HTR-8/SVneo (cell line): ENCODE measurements at places on chromosomes 2 and 18.

- no peak for DNase-seq
Observed at GRCh38 chr2:15768615-15769014, 171.7 kb upstream of the MYCN start.

GRCh38 chr2:240794178-240794721 lies 25.8 kb downstream of the KIF1A start:
- DNase-seq, result no peak

- DNase-seq, result no peak
Observed at GRCh38 chr2:46534589-46534988, 55.2 kb downstream of the TMEM247 start.

GRCh38 chr18:76347341-76347740 lies 147.7 kb downstream of the ZNF516 start:
- DNase-seq, result no peak

- no peak for DNase-seq
Observed at GRCh38 chr2:48619526-48619925, 1.9 kb downstream of the GTF2A1L start.

DNA sequence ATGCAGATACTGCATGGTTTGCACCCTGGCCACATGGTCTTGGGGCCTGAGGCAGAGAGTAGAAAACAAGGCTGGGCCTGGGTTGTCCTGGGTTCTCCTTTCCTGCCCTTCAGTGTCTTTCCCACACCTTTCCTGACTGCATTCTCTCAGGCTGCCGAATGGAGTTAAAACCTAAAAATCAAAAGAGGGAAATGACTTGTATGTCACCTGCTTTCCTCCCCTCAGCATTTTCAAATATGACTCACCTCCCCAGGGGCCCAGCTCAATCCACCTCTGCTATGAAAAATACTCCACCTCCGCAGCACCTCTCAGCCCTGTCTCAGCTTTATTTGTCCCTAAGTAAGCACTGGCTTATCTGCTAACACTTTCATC lies 457.8 kb upstream of the MEX3C start:
- DNase-seq, result no peak

- no peak for DNase-seq
Observed at GRCh38 chr2:139159177-139159576, 379.0 kb upstream of the NXPH2 start.

DNA sequence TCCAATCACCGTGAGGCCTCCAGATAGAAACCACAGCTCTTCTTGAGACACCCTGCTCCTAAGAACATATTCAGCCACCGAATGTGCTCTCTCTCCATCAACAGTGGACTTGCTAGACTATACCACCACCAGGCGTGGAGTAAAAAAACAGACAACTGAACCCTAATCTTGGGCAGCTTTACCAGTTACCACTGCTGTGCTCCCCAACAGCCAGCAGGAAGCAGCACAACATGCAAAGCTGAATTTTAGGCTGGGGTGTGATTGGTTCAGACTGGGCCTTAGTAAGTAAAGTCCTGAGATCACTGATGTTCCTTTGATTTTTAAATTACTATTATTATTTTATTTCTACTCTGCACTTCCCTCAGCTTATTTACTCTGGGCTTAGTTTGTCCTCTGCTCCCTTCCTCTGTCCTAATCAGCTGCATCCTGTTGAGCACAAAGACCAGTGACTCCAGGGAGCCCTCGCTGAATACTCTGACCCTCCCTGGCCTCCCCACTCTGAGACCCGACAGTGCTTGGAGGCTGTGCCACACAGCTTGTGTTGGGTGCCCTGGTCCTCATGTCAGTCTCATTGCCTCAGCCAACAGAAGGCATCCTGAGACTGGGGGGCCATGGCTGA lies 21.9 kb downstream of the MRPL35 start:
- DNase-seq, result peak; percentile 45

DNA sequence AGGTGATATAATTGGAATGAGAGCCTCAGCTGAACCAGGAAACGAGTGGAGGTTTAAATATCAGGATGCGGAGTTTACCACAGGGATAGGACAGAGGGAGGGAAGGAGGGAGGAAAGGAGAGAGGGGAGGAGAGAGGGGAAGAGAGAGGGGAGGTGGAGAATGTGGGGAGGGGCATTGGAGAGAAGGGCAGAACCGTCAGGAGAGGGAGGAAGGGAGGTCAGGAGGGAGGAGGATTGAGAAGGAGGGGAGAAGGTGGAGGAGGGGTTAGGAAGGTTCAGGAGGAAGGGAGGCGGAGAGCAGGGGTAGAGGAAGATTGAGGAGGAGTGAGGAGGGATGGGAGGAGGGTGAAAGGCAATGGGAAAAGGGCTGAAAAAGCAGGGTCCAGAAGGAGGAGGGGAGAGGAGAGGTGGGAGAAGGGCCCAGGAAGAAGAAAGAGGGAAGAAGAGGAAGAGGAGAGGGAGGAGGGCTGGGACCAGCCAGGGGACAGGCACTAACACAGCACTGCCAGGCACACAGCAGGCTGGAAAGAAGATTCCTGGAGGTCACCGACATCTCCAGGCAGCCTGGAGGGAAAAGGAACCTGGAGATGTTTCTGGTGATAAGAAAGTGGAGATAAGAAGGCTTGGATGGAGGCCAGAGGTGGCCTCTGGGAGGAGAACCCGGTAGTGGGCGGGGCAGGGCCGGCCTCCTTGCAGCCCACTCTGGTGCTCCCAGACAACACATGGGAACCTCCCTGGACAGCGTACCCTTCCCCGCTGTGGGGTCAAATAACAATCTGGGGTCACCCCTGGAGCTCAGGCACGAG lies 176.7 kb upstream of the SMAD2 start:
- no peak for DNase-seq

GRCh38 chr2:230170532-230170931 lies 49.3 kb downstream of the SP110 start:
- DNase-seq, result no peak

GRCh38 chr2:169110916-169111315 lies 41.6 kb downstream of the DHRS9 start:
- DNase-seq, result no peak

- DNase-seq, result no peak
Observed at GRCh38 chr18:27378431-27379095, 193.5 kb upstream of the CHST9 start.

DNA sequence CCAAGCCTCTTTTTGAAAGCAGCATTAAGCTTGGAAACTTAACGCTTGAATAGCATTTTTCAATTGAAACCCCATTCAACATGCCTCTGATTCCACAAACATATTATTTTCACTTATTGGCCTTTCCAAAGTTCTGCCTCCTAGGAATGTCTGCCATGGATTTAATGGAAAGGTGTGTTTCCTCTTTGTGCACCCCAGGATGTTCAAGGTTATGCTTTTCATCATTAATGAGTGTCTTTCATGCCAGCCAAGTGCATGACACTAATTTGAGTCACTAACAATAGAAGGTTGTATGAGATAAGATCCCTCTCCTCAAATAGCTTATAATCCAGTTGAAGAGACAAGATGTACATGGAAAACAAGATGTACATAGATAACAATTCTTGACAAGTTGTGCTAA lies 84.7 kb downstream of the ALPK2 start:
- DNase-seq, result no peak

GRCh38 chr2:66496670-66497420 lies 61.9 kb downstream of the MEIS1 start:
- DNase-seq, result no peak

- DNase-seq, result no peak
Observed at GRCh38 chr2:37849911-37850310, 75.2 kb upstream of the RMDN2 start.

DNA sequence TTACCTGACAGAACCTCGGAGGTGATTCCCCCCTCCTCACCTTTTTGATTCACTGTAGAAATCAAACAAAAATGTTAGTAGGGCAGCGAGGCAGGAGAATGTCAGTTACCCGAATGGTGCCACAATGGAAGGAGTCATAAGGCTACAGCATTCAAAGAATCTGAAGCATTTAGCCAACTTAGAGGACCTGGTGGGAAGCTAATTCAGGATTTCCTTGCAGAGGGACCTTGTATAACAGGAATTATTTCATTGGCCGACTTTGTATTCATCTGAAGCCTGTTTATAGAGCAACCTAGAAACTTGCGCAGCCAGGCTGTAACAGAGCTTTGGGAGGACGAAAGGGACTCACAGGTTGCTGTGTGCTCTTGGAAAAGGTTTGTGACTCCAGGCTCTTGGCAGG lies 129.1 kb upstream of the MMADHC start:
- no peak for DNase-seq

GRCh38 chr2:232588680-232589585 lies 38.4 kb downstream of the EIF4E2 start:
- no peak for DNase-seq

DNA sequence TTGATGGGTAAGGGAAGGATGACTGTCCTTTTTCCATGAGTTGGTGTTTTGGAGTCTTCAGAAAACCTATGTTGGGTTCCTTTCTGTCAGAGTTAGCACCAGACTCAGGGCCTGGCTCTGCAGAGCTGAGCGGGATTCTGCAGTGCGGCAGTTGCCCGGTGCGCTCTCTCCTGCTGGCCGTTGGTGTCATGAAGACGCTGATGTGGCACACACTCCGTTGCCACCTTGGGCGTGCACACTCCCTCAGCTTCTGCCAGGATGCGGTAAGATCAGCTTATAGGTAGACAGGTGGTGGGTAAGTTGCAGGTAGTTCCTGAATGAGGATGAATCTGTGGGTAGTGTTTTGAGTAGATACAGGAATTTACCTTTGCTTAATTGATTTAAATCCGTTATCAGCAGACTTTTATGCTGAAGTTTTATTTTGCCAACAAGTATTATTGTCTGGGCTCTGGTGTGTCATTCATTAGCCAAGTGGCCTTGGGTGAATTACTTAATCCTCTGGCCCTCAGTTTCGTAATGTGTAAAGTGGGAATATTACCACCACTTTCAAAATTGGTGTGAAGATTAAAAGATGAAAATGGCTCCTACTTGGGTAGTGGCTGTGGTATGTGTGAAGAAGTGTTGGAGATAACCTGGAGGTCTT lies 26.8 kb downstream of the DGKD start:
- DNase-seq, result no peak

- no peak for DNase-seq
Observed at GRCh38 chr2:185979546-185980071, 241.0 kb downstream of the FSIP2 start.

DNA sequence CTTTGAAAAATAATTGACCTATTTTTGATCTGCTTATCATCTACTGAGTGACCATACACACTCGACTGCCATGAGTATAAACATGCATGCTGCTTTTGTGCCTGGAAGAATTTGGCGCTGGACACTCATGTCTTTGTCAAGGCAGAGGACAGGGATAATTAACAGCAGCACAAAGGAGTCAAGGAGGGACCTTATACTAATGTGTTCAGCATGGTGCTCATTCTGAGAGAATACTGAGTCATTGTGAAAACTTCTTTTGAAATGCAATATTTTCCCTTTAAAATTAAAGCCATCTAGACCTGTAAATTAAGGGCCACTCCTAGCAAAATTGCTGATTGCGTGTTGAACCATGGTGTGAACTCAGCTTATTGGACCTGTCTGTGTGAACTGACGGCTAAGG lies 116.3 kb downstream of the ZNF532 start:
- no peak for DNase-seq

DNA sequence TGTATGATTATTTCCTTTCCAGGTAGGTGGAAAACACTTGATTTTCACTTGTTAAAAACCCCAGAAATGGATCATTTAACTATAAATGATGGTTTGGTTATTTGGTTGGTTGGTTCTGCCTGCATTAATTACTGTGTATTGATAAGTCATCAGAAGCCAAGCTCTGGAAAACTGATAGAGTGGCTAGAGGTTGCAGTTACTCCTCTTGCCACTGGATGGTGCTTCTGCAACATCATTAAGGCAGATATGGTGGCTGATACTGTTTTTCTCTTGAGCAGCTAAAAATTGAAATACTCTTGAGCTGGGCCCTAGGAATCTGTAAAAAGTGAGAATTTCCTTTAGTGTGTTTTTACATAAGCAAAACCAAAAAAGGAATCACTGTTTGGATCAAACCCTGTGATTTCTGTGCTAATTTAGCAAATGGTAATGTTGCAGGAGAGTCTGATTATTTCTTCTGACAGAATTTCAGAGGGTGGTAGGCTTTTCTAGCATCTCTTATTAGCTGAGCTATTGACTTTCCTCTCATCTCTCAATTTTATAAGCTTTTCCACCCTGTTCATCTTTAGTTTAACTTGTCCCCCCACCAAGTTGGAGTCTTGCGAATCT lies 54.3 kb downstream of the RAB10 start:
- DNase-seq, result peak; percentile 45

DNA sequence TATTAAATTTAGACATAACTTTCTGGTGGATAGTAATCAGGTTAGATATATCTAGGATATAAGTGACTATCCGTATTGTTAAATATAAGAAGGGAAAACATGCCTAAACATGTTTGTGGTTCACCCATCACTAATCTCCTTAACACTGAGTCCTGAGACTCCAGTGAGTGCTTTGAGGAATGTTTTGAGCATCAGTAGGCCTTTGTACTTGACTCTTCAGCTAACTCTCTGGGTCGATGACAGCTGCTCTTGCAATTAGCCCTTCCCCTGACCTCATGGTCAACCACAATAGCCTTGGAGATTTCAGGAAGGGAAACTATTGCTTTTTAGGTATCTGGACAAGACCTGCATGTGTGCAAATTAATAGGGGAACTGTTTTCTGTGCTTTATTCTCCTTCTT lies 716.8 kb downstream of the EPHA4 start:
- DNase-seq, result no peak

- no peak for DNase-seq
Observed at GRCh38 chr2:217090024-217090473, 230.2 kb upstream of the TNP1 start.

- DNase-seq, result no peak
Observed at GRCh38 chr2:125560855-125561254, 1095.1 kb upstream of the GYPC start.

DNA sequence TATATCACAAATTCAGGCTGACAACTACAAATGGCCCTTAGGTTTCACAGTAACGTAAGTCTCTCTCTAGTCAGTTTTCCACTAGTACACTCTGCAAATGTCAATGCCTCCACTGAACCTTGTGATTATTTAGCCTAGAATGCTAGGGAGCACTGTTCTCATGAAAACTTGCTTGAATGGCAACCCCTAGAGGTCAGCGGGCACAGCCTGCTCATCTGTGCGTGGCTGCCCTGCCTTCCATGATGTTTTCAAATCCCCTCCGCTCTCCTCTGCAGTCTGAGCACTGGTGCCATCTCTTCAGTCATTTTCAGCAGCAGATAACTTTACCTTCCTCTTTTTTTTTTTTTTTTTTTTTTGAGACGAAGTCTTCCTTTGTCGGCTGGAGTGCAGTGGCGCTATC lies 84.1 kb upstream of the GULP1 start:
- DNase-seq, result no peak

- no peak for DNase-seq
Observed at GRCh38 chr2:23377771-23378170, 7.2 kb upstream of the KLHL29 start.

GRCh38 chr2:76211991-76212985 lies 501.6 kb upstream of the GCFC2 start:
- DNase-seq, result no peak
